Stimulated activated CD8-positive, alpha-beta memory T cell treated with anti-CD3 and anti-CD28 coated beads, Interleukin-2, amount 100 ng/mL, for 1 hour (primary cell): ENCODE measurements at places on chromosomes 5 and 9.

- DNase-seq = no peak
These were observed 43.9 kb upstream of the CEP72 start for GRCh38 chr5:568061-568781.

GRCh38 chr9:133142684-133143622 lies 20.8 kb downstream of the GBGT1 start:
- DNase-seq = no peak

DNA sequence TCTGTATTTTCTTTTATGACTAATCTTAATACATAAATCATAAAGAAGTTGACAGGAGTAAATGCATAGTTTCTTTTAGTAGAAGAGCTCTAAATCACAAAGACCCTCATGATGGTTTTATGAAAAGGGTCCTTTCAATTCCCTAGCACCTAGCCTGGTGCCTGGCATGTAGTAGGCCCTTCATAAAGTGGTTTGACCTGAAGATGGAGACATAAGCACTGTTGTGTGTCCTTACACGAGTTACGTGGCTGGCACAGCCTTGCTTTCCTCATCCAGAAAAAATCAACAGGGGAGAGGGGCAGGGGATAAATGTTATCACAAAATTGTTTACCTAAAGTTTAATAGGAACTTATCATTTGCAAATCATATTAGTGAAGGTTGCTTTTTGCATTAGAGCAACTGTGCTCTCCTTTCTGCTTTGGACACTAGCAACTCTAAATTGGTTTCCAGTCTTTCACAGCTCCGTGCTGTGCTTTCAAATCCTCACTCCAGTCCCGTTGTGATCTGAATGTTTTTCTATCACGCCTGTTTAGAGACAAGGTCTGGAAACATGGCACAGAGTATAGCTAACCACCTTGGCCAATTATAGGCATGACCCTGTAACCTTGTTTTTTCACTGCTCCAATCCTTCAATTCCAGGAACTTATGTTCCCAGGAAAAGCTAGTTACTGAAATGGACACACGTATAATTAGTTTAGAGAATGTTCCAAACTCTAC lies 55.7 kb downstream of the ARL15 start:
- no peak for DNase-seq

DNA sequence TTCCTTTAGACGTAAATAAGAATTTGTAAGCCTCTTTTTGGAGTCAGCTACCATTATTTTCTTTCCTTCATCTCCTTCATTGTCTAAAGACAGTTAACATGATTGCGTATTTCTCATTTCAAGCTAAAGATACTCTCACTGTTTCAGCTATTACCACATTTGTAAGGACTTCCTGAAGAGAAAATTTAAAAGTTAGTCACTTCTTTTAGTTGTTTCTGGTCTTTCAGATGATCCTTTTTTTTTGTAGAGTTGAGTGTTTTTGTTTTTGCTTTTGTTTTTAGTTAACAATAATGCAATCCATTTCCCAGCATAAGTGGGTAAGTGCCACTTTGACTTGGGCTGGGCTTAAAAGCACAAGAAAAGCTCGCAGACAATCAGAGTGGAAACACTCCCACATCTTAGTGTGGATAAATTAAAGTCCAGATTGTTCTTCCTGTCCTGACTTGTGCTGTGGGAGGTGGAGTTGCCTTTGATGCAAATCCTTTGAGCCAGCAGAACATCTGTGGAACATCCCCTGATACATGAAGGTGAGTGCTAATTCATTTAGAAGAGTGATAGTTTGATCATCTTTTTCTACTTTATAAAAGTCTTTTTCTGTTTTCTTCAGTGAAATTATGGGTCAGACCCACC lies 2.0 kb downstream of the IL31RA start:
- DNase-seq = no peak

DNA sequence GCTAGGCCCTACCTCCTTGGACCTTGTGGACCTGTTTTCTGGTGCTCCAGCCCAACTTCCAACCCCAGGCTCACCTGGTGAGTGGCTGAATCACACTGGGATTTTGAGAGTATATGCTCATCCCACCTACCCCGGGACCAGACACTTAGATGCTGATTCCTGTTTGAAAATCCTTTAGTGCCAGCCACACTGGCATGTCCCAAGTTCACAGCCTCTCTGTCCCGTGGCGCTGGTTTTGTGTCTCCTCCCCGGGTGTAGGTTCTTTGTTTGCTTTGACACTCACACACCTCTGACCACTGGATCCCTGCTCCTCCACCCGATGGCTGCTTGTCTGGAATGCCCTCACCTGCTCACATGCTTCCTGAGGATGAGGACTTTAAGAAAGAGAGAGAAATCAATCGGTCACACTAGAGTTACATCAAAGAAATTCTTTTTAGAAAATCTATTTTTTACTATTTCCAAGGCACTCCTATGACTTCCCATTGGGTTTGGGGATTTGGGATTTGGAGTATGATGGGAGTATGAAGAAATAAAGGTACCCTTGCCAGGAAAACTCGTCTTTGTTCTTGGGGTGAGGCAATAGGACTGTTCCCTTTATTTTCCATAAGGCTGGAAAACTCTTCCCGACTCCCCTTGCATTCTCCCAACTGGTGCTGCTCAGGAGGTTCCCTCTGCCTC lies 7.3 kb upstream of the SLC25A48 start:
- DNase-seq = no peak

GRCh38 chr5:17336054-17336453 lies 118.6 kb downstream of the BASP1 start:
- DNase-seq = no peak

GRCh38 chr5:24693609-24694008 lies 48.8 kb upstream of the CDH10 start:
- no peak for DNase-seq

DNA sequence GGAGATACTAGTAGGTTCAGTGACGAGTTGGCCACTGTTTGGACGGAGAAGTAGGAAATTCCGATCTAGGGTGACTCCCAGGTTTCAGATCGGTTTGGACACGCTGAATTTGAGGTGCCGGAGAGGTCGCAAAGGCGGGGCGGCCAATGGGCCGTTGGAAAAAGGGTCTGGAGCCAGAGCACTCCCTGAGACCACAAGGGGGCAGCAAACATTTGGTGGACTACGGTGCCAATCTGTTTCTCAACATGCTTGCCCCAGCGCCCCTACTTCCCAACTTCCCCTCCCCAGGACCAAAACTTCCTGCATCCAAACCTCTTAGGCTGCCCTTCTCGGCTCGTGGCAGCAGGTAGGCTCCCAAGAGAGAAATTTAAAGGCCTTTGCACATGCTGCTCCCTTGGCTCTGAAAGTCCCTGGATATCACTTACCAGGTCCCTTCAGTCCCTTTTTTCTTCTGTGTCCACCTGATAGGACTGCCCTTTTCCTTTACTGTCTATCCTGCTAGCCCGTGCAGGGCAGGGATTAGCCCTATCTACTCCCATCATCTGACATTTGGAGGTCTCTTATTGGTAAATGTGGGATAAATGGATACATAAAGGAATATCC lies 992 bp upstream of the RPP25L start:
- DNase-seq = peak; percentile 47

- DNase-seq = no peak
These were observed 26.2 kb upstream of the HSD17B4 start for GRCh38 chr5:119426057-119426456.

DNA sequence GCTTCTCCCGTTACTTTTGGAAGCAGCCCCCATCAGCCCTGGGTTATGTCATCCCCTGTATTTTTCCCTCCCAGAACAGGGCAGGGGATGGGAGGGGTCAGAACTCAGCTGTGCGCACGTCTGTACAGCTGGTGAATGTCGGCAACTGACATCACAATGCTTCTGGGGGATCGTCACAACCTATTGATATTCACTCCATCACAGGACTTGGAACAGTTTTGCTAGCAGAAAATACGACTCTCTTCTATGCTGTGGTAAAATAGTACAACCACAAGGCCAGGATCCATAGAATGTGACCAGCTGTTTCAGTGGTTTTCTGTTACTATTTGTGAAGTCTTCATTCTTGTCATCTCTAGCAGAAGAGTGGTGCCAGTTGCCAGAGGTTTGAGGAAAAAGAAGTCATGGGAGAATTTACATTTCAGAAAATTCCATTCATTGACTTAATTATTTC lies 77.1 kb upstream of the KLF4 start:
- DNase-seq = no peak

DNA sequence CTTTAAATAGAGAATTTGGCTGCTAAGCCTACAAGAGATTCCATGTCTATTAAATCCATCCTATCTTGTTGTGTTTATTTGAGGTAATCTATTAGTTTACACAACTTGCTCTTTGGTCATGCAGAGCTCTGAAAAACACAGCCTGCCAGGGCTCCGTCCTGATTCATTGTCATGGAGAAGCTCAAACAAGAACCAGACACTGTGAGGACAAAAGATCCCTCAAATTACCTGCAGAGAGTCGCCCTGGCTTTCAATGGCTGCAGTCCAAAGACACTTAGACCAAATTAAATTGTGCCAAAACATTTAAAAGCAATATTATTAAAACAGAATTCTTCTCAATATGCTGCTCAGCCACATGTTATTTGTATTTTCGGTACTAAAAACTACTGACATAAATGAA lies 60.1 kb downstream of the CDH18 start:
- no peak for DNase-seq

- no peak for DNase-seq
These were observed 57.3 kb upstream of the C6 start for GRCh38 chr5:41270423-41271251.
